ENCODE measurements at places on chromosomes 6 and 20.

DNA sequence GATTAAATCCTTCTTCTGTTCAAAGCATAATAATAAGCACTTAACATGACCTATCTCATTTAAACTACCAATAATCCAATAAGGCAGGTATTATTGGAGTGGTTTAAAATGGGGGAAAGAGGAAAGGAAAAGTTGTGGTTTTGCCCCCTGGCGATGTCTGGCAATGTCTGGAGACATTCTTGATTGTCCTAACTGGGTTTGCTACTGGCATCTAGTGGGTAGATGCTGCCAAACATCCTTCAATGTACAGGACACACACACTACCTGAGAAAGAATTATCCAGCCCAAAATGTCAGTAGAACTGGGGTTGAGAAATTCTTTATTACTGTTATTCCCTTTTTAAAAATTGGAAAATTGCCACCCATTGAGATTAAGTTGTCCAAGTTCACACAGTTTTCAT lies 25.2 kb upstream of the SRSF6 start:
- DNase-seq = no peak

DNA sequence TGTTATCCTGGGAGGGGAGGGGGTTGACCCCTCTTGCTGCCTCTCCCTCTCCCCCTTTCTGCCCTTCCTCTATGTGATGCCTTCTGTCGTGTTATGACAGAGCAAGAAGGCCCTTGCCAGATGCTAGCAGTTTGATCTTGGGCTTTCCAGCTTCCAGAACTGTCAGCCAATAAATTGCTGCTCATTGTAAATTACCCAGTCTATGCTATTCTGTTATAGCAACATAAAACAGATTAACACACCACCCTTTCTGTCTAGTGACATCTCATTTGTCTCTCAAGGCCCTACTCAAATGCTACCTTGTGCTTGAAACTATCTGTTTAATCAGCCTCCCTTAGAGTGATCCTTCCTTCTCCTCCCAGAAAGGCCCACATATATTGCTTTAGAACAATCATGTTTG lies 16.4 kb upstream of the MAP3K4 start:
- no peak for DNase-seq

DNA sequence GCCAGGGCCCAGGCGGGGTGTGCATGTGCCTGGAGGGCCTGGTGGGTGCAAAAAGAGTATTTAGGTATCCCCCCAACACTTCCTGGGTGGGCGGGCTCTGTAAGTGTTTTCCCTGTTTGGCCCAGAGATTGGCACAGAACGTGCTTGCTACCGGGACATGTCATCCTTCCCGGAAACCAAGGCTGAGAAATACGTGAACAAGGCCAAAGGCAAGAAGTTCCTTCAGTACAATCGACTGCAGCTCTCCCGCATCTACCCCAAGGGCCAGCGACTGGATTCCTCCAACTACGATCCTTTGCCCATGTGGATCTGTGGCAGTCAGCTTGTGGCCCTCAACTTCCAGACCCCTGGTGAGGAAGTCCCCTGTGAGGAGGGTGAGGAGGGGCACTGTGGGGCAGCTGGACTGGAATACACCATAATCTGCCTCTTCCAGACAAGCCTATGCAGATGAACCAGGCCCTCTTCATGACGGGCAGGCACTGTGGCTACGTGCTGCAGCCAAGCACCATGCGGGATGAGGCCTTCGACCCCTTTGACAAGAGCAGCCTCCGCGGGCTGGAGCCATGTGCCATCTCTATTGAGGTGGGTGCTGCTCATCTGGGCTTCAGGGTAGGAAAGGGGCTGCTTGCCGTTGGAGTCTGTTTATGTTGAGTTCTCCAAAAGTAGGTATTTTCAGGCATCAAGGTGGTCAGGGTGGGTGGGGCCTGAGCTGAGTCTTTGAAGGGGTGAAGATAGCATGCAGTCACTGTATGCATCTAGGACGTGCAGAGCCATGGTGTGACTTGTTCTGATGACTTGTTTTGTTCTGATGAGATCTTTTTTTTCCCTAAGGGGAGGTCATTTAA lies 35.2 kb downstream of the PLCG1 start:
- DNase-seq = no peak

DNA sequence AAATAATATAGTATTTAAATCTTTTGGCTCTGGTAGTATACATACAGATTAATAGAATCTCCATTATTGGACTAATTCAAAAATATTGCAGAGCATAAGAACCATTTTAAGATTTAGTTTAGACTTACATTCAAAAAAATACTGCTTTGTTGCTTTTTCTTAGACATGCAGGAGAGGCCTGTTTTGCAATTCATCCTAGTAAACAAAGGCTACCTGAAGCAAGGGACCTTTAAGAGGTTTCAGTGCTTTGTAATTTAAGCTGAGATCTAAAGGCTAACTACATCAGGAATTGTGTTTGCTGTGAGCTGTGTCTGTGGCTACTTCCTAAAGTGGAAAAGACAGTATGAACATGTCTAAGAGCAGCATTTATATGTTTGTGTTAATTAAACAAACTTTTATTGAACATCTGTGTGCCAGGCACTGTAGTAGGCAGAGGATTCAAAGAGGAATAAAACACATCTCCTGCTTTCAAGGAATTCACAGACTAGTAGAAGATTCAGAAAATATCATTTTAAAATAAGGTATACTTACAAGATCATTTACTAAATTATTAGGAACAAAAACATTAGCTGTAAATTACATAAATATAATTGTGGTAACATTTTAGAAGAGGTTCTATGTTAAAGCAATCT lies 29.1 kb upstream of the CALHM6 start:
- DNase-seq = no peak

DNA sequence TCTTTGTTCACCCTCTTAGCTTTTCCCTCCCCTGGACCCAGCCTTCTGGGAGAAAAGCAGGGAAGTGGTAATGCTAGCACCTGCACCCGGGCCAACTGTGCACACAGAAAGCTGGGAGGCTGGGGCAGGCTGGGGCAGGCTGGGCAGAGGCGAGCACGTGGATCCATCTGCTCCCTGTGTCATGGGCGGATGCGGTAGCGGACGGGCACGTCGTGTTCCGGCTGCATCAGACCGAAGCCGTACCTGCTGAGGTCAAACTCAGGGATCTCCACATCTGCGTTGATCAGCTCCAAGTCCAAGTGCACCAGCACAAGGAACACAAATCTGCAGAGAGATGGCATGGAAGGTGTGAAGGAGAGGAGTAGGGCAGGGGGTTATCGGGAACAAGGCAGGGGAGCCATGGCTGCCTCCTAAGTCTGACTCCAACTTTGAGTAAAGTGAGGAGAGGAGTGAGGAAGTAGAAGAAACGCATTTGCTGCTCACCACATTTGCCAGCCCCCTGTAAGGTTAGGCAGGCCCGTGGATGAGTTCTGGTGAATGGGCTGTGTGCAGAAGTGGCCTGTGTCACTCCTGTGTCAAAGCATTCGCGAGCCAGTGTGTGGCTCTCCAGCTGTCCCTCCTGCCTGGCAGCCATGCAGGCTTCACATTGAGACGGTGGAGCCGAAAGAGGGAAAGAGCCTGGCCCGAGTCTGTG lies 25.4 kb upstream of the KCNB1 start:
- no peak for DNase-seq

- no peak for DNase-seq
Observed at GRCh38 chr6:84415517-84415916, 188.1 kb upstream of the CEP162 start.

- no peak for DNase-seq
Observed at GRCh38 chr6:140441256-140441655, 1066.8 kb upstream of the CITED2 start.

DNA sequence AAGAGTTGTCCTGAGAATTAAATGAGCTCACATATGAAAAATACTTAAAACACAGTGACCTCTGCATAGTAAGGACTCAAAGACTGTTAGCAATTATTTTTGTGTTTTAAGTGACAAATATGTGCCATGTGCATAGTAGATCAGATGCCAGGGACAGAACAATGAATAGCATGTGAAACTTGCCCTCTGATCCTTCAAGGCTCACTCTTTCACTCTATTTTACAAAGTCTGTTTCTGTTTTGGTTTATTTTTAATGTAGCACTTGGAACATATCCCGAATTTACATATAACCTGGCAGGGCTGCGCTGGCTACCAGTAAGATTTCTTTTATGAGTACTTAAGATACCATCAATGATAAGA lies 135.5 kb upstream of the TNFAIP3 start:
- DNase-seq = no peak

DNA sequence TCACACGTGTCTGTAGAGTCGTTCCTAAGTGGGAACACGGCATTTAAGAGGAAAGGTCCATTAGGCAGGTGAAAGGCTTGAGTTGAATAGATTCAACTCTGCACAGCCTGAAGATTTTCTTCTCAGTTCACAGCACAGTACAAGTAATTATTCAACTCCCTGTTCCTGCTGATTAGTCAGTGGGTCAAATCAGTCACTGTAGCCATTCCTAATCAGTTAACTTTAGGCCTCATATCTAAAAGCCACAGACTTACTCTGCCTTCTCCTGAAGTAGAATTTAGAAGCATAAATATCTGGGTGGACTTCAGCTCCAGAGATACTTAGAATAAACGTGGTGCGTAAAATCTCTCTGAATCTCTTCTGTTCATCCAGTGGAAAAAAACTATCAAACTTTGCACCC lies 872.4 kb downstream of the C6orf118 start:
- DNase-seq = no peak

- no peak for DNase-seq
Observed at GRCh38 chr6:155244434-155244833, 19.4 kb upstream of the CLDN20 start.

DNA sequence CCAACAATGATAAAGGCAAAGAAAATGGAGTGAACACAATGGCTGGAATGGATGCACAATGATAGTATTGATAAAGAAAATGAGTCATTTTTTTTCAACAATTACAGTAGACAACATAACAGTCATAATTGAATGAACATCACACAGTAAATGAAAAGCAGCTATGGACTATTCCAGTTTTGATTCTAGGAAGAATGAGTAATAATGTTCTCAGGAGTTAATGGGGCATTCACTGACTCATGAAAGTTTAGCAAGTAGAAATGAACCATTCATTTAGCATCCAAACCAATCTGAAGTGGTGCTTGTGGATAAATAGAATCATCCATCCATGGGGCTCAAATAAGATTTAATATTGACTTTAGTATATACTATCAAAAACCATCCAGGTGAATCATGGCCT lies 1029.5 kb upstream of the GJE1 start:
- no peak for DNase-seq

DNA sequence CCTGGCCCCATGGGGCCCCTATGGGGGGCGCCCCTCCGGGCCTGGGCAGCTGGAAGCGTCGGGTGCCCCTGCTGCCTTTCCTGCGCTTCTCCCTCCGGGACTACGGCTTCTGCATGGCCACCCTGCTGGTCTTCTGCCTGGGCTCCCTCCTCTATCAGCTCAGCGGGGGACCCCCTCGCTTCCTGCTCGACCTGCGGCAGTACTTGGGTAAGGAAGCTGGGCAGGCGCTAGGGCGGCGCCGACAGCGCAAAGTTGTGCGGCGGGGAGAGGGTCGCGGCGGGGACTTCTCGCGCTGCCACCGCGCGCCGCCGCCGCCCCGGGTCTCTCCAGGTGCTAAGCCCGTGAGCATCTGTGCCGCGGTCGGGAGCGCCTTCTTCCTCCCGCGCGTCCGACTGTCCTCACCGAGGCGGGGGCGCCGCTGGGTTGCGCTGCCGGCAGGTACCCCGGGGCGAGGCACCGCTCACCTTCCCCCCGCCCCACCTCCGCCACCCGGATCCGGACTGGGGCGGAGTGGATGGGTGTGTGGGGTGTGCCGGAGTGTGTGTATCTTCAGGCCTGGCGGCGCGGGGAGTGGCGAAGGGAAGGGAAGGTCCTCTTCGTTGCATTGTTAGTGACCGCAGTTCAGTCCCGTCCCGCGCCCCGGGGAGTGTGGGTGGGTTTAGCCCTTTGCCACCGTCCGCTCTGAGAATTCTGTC lies 788 bp downstream of the UST start:
- peak; percentile 35 for DNase-seq

DNA sequence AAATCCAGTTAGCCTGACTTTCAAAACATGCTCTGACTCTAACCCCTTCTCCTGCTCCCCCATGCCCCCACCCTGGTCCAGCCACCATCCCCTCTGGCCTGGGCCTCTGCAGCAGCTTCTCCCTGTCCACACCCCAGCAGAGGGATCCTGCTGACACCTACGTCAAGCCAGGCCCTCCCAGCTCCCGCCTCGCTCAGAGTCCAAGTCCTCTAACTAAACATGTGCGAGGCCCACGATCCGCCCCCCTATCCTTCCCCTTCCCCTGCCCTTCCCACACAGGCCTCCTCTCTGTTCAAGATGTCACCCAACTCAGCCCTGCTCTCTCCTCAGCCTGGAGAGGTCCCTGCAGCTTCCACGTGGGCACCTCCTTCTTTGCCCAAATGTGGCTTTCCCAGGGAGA lies 33.7 kb downstream of the NFATC2 start:
- DNase-seq = no peak

DNA sequence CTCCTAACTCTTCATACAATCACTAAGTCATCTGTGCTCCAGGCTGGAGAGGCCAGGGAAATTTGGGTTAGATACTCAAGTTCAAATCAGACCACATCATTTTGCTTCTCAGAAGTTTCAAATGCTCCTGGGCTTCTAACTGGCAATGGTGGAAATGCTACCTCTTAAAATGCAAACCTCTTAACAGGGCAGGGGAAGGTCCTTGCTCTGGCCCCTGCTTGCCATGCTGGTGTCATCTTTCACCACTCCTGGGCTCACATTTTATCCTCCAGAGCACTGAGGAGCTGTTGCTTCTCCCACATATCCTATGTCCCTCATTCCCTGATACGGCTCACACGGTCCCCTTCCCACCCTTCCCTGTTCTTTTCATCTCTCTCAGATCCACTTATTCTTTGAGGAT lies 41.8 kb upstream of the NT5E start:
- DNase-seq = no peak

GRCh38 chr6:131733376-131734016 lies 22.7 kb upstream of the CTAGE9 start:
- DNase-seq = no peak

DNA sequence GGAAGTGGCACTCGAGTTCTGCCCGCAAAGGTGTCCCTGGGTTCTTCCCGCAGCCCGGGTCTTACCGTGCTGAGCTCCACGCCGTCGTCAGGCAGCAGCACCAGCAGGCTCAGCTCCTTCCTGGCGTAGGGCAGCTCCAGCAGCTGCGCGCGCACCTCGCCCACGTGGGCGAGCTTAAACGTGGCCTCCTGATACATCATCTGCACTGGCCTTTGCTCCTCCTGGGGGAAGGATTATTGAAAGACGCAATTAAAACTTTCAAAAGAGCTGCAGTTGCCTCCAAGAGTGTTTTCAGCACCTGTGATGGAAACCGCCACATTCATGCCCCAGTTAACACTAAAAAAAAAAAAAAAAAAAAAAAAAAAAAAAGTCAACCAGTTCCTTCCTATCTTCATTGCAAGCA lies 11.3 kb downstream of the SERPINB9 start:
- peak; percentile 72 for DNase-seq

DNA sequence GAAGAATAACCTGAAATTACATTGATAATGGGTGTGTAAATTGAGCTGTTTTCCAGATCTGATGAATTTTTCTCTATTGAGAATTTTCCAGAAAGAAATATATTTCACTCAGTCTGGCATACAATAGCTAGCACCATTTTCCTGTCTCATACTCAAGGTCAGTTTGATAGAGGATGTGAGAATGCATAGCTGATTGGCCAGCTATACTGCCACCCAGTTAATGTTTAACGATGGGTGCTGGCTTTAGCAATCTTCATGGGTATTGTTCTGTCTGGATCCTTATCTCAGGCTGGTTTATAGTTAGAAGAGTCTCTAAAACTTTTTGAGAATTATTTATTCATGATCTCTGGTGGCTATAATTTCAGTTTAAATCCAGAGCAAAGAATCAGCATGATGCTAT lies 147.4 kb downstream of the HDGFL1 start:
- DNase-seq = no peak

All from stimulated activated CD4-positive, alpha-beta T cell treated with anti-CD3 and anti-CD28 coated beads, Interleukin-12 subunit alpha, Interleukin-12 subunit beta, amount 100 ng/mL, for 4 hours (primary cell).